Activated CD4-positive, alpha-beta T cell treated with anti-CD3 and anti-CD28 coated beads for 1 hour (primary cell): ENCODE measurements at places on chromosomes 12 and 14.

DNA sequence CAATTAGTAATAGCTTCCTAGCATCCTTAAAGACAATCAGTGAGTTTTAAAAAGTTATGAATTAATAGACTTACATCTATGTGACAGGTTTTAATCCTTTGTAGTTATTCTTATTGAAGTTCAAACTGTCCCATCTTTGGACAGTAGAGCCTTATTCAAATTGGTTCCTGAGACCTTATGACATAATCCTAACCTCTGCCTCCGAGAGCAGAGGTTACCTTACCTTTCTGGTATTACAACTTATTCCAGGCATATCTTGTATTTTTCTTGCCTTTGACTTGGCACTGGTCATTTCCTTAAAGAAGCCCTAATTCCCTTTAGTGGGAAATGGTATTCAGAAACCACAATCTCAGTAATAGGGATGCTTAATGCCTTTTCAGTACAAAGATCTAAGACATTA lies 21.8 kb downstream of the BTBD7 start:
- no peak for DNase-seq

DNA sequence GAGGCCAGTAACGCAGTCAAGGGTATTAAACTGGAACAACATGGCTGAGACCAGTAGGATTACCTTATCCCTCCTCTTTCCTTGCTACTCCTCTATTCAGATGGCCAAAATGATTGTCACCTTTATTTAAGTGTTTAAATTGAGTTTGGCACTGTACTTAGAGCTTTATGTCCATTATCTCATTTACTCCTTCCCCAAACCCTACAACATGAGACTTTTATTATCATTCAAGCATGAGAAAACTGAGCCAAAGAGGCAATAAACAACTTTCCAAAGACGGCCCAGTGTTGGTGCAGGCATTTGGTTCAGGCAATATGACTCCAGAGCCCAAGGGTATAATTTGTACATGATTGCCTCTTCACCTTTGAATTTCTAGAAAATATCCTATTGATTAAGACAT lies 370.9 kb upstream of the KITLG start:
- DNase-seq = no peak

DNA sequence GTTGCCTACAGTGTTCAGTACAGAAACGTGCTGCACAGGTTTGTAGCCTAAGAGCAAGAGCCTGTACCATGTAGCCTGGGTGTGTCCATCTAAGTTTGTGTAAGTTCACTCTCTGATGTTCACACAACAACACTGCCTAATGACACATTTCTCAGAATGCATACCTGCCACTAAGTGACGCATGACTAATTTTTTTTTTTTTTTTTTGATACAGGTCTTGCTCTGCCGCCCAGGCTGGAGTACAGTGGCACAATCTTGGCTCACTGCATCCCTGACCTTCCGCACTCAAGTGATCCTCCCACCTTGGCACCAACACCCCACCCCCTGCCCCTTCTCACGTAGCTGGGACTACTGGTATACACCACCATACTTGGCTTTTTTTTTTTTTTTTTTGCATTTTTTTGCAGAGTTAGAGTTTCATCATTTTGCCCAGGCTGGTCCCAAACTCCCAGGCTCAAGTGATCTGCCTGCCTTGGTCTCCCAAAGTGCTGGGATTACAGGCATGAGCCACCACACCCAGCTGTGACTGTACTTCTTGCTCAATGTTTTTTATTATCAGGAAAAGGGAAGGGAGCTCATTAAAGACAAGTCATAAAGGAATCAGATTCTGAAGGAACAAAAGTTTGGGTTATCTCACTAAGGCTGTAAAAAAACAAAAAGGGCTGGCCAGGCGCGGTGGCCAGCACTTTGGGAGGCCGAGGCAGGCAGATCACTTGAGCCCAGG lies 10.0 kb upstream of the CDC42BPB start:
- no peak for DNase-seq

GRCh38 chr12:2341051-2341751 lies 288.4 kb downstream of the CACNA1C start:
- DNase-seq = no peak

GRCh38 chr12:115756271-115756670 lies 521.2 kb downstream of the MED13L start:
- DNase-seq = no peak

GRCh38 chr14:96217376-96217913 lies 12.8 kb downstream of the BDKRB2 start:
- DNase-seq = no peak

GRCh38 chr12:57803319-57803893 lies 15.1 kb downstream of the AVIL start:
- no peak for DNase-seq

DNA sequence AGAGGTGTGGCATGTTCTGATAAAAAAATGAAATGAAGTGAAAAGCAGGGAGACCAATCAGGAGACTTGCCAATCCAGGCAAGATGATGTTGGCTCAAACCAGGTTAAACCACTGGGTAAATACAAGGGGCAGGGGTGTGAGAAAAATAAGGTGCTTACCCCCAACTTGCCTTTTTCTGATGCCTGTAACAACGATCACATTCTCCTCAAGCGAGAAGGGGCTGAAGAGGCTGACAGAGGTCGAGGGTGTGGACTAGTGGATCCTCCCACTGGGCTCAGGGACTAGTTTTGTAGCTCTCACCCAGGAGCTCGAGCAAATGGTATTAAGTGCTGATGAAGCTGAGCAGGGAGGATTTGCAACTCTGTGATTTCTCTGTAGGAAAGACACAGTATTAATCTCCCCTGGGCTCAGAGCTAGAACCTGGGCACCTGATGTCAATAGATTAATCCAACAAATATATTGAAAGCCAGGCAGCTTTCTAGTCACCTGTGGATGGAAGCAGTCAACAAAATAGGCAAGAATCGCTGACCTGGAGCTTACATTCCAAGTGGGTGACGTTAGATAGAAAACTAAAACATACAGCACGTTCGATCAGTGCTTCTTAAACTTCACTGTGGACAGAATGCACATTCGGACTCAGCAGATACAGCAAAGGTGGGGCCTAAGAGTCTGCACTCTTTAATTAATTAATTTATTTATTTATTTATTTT lies 15.2 kb upstream of the EAPP start:
- no peak for DNase-seq

GRCh38 chr12:112115259-112116045 lies 6.9 kb upstream of the NAA25 start:
- no peak for DNase-seq

DNA sequence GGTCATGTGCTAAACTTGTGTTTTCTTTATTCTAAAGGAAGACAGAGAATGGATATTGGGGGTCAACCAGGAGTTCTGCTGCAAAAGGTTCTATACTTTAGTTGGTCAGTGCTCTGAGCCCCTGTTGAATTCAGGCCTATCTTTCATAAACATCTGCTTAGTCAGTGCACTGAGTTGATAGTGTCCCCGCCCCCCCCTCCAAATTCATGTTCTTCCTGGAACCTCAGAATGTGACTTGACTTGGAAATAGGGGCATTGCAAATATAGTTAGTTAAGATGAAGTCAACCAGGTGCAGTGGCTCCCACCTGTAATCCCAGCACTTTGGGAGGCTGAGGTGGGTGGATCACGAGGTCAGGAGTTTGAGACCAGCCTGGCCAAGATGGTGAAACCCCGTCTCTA lies 23.3 kb downstream of the CHST11 start:
- DNase-seq = no peak

GRCh38 chr14:89454996-89455395 lies 38.0 kb upstream of the FOXN3 start:
- no peak for DNase-seq

DNA sequence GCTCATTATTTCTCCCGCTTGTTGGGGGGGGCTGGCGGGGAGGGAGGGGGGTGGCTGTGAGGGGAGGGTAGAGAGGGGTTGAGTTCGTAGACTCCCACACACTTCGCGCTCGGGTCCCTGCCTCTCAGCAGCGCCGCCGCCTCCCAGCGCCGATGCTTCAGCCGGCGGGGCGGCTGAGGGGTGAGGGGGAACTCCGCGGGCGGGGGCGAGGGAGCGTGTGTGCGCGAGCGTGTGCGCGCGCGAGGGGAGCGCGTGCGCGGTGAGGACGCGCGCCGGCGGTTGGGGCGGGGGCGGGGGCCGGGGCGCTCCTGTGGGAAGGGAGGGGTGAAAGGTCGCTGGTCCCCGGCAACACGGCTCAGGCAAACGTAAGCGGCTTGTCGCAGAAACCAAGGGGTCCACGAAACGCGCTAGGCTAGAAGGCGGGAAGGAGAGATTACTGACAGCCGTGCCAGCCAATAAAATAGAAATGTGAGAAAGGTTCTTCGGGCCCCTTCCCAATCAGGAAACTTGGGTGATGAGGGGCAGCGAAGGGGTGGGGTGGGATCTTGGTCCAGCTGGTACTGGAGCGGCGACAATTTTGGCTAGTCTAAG lies 343 bp upstream of the NOVA1 start:
- no peak for DNase-seq
